ENCODE measurements at places on chromosomes 6 and 20.
A peak's percentile ranks its signal among the peaks of the same experiment; 100 is the strongest.

GRCh38 chr6:149913540-149914240 lies 9.2 kb downstream of the RAET1G start:
- no peak for DNase-seq

DNA sequence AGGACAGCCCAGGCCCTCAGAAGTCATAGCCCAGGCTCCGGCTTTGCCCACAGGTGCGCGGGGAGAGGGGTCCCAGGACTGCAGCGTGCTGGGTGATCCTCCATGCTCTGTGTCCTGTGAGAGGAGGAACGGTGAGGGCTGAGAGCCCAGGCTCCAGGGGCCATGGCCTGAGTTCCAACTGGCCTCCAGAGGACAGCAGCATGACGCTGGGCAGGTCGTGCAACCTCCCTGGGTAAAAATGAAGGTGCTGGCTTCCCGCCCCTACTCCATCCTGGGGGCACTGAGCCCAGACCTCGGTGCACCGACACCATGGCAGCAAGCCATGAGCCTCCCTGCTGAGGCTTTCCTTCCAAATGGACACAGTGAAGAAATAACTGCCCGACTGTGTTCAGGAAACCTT lies 305.4 kb downstream of the TAF4 start:
- DNase-seq = no peak

- DNase-seq = no peak
These were observed 57.7 kb downstream of the FAM229B start for GRCh38 chr6:112145080-112145573.

DNA sequence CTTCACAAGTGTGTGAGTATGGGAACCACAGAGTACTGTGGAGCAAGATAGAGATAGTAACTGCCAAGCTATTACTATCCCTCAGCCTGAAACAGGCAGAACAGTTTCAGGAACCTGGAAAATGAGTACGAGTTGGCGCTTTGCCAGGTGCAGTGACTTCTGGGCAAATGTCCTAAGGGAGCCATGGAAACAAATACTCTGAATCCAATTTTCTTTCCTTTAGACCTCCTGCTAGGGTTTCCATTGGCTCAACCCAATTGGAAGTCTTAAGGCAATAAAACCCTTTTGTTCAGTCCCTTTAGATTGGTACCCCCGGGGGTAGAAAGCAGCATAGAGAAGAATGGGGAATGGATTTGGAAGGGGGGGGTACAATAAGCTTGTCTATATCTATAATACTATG lies 205.0 kb upstream of the EPHA7 start:
- DNase-seq = no peak

- DNase-seq = no peak
These were observed 129.4 kb upstream of the RIN2 start for GRCh38 chr20:19628570-19629134.

DNA sequence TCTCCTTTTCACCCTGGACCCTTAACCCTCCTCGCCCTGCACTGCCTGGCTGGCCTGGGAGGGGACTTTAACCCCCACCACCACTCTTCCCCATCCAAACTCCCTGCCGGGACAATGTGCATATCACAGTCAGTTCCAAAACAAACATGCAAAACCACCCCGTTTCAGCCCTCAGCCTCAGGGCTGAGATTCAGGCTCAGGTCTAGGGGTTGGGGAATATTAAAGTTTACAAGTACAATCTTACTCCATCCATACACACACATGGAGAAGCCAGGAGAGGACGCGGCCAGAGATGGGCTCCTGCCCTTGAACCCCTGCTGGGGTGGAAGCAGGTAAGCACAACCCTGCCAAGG lies 534 bp downstream of the KIAA1755 start:
- no peak for DNase-seq

- DNase-seq = no peak
These were observed 19.7 kb downstream of the SPDEF start for GRCh38 chr6:34536251-34536958.

DNA sequence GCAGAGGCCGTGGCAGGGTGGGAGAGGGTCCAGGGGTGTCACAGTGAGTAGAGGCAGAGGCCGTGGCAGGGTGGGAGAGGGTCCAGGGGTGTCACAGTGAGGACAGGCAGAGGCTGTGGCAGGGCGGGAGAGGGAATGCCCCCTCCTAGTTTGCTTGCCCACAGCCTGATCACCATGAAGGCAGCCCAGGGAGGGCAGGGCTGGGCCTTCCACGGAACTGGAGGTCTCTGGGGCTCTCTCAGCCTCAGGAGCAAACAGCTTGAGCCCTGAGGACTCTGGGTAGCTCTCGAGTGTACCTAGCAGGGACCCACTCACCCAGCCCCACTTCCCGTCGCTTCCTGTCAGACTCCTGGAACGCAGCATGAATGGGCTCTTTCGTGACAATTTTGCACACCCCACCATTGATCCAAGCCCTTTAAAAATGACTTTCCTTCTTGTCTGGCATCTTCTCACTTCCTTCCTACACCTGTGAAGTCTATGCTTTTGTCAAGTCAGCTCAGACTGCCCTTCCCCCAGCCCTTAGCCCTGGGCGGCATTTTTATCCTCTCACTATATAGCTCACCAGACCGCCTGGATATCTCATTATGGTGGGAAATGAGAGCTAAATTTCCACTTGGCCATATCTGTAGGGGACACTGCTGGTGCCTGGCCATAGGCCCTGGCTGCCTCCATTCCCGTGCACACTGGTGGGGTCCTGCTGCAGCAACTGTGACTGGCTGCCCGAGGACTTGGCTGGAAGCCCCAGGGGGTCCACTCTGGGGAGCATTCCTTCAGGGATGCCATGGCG lies 140.3 kb downstream of the CDC5L start:
- no peak for DNase-seq

DNA sequence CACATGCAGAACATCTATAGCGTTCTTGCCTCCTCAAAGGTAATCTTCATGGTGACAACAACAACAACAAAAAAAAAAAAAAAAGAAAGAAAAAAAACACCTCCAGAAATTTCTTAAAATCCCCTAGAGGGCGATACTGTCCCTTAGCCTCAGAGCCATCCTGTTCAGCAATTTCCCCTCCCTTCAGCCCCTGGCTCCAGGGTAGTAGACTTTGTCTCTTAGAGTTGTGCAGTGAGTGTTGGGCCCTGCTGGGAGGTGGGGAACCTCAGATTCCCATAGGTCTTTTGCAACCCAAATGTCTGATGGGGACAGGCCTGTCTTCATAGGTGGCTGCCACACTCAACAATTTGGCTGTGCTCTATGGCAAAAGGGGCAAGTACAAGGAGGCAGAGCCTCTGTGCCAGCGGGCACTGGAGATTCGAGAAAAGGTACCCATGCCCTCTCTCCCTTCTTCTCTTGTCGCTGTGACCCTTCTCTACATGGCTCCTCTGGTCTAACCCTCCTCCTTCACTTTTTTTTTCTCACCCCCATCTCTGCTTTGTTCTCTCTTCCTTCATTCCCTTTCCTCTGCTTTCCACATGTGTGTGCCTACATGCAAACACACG lies 6.0 kb upstream of the PTK7 start:
- DNase-seq = no peak

- no peak for DNase-seq
These were observed 358.9 kb upstream of the ID4 start for GRCh38 chr6:19478273-19478672.

- DNase-seq = no peak
These were observed 135.7 kb downstream of the BCAS1 start for GRCh38 chr20:53934421-53935343.

DNA sequence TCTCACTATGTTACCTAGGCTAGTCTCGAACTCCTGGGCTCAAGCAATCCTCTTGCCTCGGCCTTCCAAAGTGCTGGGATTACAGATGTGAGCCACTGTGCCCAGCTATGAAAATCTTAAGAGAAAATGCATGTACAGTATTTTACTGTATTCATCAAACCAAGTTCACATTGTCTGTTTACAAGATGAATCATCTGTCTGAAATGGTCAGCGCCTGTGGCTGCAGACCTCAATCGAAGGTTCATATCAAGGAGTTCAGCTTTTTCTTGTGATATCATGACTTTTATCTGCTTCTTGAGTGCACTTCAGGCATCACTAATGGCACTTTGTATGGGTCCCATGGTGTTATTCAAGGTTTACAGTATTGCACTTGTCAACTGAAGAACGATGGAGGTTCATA lies 155.1 kb downstream of the SLC16A10 start:
- DNase-seq = no peak

GRCh38 chr20:62773845-62774714 lies 22.2 kb upstream of the MRGBP start:
- no peak for DNase-seq

DNA sequence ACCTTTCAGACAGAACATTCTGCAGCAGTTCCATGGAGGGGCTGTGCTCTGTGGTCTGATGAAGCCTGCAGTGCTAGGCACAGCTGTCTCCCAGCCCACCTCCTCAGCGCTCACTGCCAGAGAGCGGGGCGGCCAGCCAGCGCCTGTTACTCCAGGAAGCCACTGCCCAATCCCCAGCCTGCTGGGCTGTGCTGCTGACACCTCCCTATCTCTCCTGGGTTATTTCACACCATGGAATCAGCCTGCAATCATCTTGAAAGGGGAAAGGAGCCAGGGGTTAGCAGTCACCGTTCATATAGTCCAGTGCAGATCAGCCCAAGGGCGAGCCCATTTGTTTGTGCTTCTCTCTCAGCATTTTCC lies 46.3 kb upstream of the NHSL1 start:
- DNase-seq = no peak

DNA sequence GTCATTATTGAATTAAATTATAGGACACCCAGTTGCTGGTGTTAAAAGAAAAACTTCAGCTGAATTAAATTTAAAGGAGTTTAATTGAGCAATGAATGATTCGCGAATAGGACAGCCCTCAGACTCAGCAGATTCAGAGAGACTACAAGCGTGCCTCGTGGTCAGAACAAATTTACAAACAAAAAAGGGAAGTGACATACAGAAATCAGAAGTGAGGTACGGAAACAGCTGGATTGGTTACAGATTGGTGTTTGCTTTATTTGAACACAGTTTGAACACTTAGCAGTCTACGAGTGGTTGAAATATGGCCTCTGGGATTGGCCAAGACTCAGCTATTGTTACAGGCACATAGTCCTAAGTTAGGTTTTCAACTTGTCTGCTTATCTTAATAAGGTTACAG lies 25.8 kb upstream of the TNFRSF21 start:
- DNase-seq = no peak

GRCh38 chr20:46814366-46815232 lies 80.0 kb upstream of the EYA2 start:
- no peak for DNase-seq

DNA sequence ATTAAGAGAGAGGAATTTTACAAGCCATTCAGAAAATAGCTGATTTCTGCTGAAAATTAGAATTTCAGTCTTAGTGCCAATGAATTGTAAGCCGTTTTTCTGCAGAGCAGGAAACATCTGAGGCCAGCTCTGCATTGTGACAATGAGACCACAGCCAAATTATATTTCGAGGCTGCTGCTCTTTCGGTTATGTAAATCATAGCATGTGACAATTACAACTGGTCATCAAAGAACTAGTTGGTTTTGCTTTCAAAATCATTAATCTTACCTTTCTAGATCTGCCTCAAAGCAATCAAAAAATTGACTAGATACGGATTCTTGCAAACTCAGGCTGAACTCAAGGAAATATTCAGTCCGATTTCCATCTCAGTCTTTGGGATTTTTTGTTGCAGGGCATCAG lies 33.4 kb upstream of the INSM1 start:
- DNase-seq = no peak

DNA sequence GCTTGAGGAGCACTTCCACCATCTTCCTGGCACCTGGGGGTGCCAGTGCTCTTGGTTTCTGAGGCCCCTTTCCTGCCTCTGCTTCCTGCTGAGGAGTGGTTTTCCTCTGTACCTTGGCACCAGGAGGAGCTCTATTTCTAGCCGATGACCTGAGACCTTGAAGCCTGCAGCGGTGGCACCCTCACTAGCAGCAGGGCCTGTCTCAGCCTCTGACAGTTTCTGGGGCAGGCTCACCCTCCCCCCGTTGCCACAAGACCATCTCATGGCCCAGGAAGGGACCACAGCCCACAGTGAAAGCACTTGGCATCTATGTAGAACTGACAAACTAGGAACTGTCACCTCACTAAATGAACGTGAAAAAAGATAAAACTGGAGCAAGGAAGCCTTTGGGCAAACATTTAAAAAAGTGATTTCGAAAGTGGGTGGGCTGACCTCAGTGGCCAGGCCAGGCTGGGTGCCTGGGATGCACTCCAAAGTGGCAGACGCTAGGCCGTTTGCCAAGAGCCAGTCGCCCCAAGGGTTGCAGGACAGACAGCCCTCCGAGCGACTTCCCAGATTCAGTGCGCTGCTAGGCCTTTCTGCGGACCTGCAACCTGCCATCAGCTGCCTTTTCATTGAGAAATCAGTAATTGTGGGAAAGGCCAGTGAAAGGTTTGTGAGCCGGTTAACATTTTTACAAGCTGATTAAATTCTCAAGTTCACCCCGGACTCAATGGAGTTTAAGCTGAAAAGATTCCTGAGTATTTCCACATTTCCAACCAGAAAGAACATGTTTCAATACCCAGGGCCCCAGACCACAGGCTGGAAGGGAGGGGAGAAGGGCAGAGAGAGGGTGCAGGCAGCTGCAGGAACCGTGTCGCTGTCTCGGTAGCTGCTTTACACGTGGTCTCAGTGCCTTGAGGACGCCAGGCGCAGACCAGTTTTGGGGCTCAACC lies 303.7 kb downstream of the ESR1 start:
- no peak for DNase-seq

- DNase-seq = peak; percentile 55
These were observed 651 bp upstream of the TAPBP start for GRCh38 chr6:33314515-33314942.

DNA sequence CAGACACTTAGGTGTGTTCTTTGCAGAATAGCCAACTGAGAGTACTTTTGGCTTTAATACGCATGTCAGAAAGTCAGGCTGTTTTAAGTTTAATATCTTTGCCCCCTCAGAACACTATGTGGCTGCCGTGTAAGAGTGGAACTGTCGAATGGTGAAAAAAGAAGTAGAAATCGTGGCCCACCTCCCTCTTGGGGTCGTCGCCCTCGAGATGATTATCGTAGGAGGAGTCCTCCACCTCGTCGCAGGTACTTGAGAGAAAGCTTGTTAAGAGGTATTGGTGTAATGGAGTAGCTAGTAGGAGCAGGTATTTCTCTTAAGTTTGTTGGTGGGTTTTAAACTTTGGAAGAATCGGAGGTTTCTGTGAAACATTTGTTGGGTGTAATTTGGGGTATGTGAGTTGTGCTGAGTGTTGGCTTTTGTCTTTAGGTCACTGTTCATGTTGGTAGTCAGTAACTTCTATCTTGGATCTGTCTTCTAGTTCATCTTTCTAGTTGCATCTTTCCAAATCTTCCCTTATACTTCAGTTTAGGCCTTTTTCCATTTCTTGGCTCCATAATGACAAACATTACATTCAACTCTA lies 4.7 kb downstream of the SRSF3 start:
- no peak for DNase-seq

- no peak for DNase-seq
These were observed 20.0 kb downstream of the MAPK13 start for GRCh38 chr6:36150283-36150682.

DNA sequence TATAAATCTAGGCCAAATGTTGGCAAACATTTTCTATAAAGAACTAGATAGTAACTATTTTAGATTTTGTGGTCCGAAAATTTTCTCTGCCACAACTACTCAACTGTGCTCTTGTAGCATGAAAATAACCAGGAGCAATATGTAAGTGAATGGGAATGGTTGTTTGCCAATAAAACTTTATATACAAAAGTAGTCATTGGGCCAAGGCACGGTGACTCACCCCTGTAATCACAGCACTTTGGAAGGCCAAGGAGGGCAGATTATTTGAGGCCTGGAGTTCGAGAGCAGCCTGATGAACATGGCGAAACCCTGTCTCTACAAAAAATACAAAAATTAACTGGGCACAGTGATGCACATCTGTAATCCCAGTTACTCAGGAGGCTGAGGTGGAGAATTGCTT lies 617.1 kb downstream of the EPM2A start:
- no peak for DNase-seq

Data from activated CD4-positive, alpha-beta T cell treated with anti-CD3 and anti-CD28 coated beads for 1 hour (primary cell).